HuH-7.5 (cell line): ENCODE measurements at places on chromosomes 11 and 22.

DNA sequence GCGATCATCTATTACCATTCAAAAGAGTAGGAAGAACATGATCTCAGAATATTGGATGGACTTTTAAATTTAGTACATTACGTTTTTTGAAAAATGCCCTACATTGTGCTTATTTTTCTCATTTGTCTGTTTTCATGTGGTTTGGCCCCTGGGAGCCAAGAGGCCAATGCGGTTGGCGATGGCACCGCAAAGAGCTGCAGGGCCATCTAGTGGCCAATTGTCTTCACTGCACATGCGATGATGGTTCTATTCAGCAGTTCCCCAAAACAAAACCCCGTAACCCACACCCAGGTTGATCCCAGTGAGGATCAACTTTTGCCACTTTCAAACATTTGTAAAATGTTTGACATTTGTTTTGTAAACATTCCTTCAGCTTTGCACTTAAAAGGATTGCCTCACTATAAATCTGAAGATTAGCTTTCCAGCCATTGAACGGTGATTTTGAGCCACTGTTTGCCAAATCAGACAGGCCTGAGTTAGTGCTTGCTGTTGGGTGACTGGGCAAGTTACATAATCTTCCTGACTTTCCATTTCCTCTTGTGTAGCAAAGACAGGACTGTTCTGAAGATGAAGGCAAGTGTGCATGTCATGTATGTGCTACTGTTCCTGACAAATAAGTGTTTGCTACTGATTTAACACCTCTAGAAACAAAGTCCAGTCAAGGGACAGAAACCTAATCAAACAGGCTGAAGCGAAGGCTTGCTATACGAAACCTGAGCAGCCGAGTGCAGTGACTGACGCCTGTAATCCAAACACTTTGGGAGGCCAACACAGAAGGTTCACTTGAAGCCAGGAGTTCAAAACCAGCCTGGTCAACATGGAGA is 29.2 kb upstream of the XBP1 start:
- peak; percentile 66 for DNase-seq

DNA sequence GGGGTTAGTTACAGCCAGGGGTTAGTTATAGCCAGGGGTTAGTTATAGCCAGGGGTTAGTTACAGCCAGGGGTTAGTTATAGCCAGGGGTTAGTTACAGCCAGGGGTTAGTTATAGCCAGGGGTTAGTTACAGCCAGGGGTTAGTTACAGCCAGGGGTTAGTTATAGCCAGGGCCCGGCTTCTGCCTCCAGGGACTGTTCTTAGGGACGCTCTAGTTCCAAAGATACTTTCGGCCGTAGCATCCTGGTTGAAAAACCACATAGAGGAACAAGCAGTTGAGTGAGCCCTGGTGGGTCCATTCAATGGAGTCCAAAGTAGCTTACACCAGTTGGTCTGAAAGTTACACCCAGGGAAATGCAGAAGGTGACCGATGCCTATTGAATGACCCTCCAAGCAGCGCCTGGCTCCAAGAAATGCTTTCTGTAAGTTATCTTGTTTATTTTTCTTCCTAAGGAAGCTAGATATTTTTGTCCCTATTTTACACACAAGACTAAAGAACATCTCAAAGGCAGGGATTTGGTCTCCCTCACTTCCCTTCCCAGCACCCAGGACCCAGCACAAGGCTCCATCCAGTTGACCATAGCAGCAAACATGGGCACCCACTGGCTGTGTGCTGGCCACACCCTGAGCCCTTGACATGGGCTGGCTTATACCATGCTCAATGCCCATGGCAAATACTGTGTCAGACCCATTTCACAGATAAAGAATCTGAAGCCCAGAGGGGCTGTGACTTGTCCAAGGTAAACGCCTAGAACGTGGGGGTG is 49.7 kb upstream of the SHISAL1 start:
- DNase-seq, result no peak

DNA sequence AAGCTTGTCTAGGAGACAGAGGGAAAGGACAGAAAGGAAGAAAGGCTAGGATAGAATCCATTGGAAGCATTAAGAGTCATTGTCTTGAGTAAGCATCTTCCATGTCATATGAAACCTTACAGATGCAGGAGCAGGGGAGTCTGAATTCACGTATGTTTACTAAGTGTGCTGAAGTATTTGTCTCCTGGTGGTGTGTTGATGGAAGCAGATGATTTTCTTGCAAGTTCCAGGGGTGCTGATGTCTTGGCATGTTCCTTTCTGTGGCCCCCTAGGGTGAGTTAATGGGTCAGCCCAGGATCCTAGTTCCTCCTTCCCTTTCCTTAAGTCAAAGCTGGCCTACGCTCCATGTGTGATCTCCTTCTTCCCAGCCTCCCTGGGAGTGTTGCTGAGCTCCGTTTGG is 110.2 kb downstream of the TEAD1 start:
- no peak for DNase-seq

DNA sequence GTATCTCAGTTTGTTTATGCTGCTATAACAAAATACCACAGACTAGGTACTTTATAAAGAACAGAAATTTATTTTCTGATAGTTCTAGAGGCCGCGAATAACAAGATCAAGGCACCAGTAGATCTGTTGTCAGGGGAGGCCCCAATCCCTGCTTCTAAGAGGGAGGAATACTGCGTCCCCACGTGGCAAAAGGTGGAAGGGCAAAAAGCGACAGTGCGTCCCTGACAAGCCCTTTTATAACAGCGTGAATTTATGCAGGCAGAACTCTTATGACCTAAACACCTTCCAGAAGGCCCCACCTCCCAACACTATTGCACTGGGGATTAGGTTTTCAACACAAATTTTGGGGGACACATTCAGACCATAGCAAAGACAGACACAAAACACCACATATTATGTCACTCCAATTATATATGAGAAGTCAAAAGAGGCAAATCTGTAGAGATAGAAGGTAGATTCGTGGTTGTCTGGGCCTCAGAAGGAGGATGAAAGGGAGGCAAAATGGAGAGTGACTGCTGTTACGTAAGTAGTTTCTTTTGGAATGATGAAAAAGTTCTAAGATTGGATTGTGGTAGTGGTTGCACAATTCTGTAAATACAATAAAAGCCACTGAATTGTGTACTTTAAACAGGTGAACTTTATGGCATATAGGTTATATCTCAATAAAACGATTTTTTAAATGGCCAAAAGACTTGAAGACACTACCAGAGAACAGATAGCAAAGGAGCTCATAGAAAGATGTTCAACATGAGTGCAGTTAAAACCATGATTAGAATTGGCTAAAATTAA is 30.1 kb upstream of the TNRC6B start:
- DNase-seq, result no peak

- DNase-seq, result no peak
Observed at GRCh38 chr11:113494021-113494420, 18.8 kb upstream of the DRD2 start.

DNA sequence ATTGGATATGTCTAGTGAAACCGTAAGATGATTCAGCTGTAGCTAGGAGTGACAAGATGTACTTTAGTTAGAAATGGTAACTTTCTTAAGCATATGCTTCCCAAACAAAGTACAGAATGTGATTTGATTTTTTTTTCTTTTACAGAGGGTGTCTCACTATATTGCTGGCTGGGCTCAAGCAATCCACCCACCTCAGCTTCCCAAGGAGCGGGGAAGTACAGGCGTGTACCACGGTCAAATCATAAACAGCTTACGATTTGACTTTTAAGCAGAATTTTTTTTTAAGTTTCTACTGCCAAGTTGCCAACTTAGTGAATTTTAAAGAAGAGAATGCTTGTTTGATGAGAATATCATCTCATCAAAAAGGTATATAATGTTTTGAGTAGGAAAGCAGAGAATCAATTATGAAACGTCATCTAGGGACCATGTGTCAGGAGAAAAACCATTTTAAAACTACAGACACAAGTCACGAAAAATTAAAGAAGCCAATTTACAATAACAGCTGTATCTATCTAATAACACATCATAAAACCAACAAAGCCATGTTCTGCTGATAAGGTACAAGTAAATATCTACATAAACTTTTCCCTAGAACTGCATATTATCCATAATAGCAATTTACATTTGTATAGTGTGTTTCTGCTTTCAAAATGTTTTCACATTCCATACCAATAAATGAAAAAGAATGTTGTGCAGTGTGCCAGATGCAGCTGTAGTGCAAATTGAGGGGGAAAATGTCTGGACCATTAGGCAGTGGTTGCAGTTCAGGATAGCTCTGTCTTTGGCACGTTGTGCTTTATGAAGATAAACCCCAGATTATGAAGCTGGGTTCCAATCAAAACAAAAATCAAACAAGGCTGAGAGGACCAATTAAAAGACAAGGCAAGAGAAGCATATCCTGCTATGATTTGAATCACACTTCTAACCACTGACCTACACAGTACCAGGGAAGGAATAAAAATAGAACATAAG is 33.7 kb upstream of the USP47 start:
- no peak for DNase-seq

- no peak for DNase-seq
Observed at GRCh38 chr11:67648140-67648795, 2.3 kb downstream of the ACY3 start.

DNA sequence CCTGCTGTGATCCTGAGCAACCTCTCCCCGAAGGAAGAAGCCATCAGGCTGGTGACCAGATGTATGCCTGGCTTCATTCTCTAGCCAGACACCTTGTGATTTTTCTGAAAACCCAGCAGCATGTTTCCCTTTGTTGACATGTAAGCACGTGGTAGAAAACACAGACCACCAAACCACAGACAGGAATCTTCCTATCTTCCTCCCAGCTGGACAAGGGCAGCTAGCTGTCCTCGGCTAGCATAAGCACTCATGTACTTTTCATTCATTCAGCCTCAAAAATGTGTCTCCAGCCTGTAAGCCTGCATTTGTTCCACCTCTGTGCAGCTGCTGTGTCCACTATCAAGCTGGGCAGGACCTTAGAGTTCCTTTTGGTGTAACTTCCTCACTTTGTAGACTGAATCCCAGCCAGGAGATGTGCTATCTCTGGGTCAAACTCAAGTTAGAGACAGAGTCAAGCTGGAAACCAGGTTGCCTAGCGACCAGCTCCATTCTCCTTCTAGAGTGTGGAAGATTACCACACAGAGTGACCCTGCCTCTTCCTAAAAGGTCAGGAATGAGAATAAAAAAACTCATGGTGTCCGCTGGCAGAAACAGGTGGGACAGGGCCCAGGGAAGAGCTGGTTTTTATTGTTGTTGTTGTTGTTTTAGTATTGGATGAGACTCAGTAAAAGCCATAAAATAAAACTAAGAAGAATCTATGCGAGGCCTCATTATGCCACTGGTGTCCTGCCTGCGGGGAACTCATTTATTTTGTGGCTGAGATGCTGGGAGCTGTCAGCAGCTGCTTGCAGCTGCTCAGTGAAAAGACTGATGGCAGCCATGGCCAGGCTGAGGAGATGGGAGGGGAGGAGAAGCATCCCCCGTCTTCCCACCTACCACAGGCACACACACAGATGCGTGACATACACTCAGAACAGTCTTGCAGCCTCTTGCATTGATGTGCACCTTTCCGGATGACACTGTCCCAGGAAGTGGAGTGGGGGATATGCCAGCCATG is 7.4 kb upstream of the CLMP start:
- DNase-seq, result no peak

- DNase-seq, result no peak
Observed at GRCh38 chr11:86749821-86750401, 50.4 kb upstream of the PRSS23 start.

- DNase-seq, result no peak
Observed at GRCh38 chr11:85589373-85589772, 37.8 kb downstream of the DLG2 start.

DNA sequence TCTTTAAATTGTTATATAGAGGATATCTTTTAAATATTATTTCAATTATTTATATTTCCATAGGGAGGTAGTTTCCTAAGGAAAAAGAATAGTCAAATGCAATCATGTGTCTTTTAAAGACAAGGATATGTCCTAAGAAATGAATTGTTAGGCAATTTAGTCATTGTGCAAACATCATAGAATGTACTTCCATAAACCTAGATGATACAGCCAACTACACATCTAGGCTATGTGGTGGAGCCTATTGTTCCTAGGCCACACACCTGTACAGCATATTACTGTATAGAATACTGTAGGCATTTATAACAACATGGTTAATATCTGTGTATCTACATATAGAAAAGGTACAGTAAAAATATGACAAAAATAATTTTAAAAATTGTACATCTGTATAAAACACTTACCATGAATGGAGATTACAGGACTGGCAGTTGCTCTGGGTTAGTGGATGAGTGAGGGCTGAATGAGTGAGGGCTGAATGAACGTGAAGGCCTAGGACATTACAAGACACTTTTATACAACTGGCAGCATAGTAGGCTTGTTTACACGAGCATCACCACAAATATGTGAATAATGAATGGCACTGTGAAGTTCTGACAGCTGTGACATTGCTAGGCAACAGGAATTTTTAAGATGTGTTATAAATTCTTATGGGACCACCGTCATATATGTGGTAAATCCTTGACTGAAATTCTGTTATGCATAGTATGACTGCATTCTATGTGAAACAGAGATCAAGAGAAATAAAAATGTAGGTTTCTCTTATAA is 1879.0 kb upstream of the RAG2 start:
- DNase-seq, result no peak

- DNase-seq, result no peak
Observed at GRCh38 chr22:45281010-45281409, 3.7 kb upstream of the UPK3A start.

DNA sequence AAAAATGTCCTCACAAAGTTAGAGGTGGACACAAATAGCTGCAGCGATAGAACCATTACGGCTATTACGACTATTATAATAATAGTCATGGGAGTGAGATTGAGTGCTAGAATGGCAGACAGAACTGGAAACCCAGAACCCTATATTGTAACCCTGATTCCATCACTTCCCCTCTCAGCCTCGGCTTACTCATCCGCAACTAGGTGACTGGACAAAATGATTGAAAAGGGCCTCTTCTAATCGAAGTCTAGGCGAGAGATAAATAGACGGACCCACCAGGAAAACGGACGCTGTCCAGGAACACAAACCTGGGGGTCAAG is 629 bp downstream of the PSMA1 start:
- no peak for DNase-seq

DNA sequence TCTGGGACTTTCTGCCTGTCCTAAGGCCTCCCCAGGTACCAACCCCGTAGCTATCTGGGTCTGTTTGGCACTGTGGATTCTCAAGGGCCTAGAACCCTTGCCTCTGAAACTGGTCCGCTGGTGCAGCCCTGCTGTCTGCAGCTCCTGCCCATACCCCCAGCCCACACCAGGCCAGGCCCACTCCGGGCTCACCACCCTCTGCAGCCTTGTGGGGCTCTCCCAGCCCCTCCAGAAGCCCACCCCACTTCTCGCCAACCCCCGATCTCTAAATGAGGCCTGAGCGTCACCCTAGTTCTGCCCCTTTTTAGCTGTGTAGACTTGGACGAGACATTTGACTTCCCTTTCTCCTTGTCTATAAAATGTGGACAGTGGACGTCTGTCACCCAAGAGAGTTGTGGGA is 4.7 kb downstream of the KLHDC7B start:
- no peak for DNase-seq

DNA sequence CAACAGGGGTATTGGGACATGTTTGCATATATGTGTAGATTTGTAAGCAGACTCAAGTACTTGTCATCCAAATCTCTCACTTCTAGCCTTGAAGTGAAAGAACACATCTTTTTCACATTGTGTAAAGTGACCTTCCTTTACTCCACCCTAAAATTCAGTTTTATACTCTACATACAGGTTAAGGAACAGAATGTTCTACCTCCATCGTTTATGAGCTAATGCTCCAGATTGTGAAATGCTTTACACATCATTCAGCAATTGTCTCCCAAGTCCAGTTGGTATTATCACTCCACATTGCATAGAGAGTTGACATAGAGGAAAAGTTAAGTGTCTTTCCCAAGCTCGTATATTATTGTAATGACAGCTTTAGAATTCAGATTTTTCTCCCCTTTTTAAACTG is 46.1 kb upstream of the BLID start:
- no peak for DNase-seq

- DNase-seq, result no peak
Observed at GRCh38 chr11:60942970-60943565, 8.9 kb downstream of the SLC15A3 start.
